ENCODE measurements at places on chromosomes 3 and 15. TPM values are rescaled to one million over a fixed set of nuclear protein-coding genes. Genes with fewer than 3 reads are reported as not detected.

RASL12 gene
- total RNA-seq: 6.5 TPM

GOLGA6L24 gene
- not detected for total RNA-seq

MYZAP gene
- 0.18 TPM for total RNA-seq

ALDH1A2 gene
- 1.7 TPM for total RNA-seq

FANCI gene
- total RNA-seq: 5.2 TPM

IQCF5 gene
- total RNA-seq: not detected

UQCC5 gene
- 11.8 TPM for total RNA-seq

CD80 gene
- total RNA-seq: not detected

PPARG gene
- total RNA-seq: 16.2 TPM

TADA3 gene
- 51.1 TPM for total RNA-seq

CCR3 gene
- total RNA-seq: not detected

MOBP gene
- not detected for total RNA-seq

GRK7 gene
- not detected for total RNA-seq

LYZL4 gene
- not detected for total RNA-seq

CFAP91 gene
- 0.18 TPM for total RNA-seq

GREM1 gene
- total RNA-seq: 307 TPM

CAMK2N2 gene
- 0.14 TPM for total RNA-seq

DUOXA1 gene
- total RNA-seq: not detected

SYNPR gene
- total RNA-seq: not detected

SLC2A2 gene
- total RNA-seq: 0.09 TPM

CYP11A1 gene
- 1.1 TPM for total RNA-seq

ERICH6 gene
- not detected for total RNA-seq

PRICKLE2 gene
- total RNA-seq: 59.9 TPM

TMEM207 gene
- total RNA-seq: not detected

CLDN18 gene
- total RNA-seq: not detected

FOXB1 gene
- total RNA-seq: not detected

RHCG gene
- total RNA-seq: 0.14 TPM

TFG gene
- total RNA-seq: 63.3 TPM

B3GALNT1 gene
- total RNA-seq: 10.6 TPM
